ENCODE measurements at places on chromosomes 3 and 15.

GRCh38 chr3:134378384-134378783 lies 4.1 kb upstream of the AMOTL2 start:
- DNase-seq, result no peak

- DNase-seq, result no peak
These were observed 22.6 kb downstream of the HDAC11 start for GRCh38 chr3:13502791-13503060.

- DNase-seq, result no peak
These were observed 5.3 kb downstream of the CEP19 start for GRCh38 chr3:196706731-196707130.

- no peak for DNase-seq
These were observed 10.6 kb downstream of the MELTF start for GRCh38 chr3:197019021-197019420.

DNA sequence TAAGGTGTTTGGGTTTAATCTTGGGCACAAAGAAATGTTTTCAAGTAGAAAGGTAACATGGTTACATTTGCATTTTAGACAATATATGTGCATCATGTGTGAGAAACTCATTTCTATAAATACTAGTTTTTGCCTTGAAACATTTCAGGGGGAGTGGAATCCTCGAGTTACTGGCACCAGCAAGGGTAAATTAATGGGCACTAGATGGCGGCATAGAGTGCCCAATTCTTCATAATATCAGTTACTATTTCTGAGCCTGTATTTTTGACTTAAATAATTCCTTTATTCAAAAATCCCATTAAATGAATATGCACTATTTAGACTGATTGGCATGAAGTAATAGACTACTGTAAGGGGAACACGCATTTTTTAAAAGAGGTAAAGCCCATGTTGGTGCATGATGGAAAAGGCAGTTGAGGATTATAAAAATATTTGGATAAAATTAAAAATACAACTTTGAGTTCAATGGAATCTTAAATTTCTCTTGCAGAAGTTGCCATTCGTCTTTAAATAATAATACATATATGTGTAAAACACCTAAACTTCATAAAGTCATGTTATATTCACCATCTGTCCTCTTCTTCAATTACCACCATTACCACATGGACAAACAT lies 106.3 kb downstream of the ZBTB20 start:
- DNase-seq, result peak; percentile 33

DNA sequence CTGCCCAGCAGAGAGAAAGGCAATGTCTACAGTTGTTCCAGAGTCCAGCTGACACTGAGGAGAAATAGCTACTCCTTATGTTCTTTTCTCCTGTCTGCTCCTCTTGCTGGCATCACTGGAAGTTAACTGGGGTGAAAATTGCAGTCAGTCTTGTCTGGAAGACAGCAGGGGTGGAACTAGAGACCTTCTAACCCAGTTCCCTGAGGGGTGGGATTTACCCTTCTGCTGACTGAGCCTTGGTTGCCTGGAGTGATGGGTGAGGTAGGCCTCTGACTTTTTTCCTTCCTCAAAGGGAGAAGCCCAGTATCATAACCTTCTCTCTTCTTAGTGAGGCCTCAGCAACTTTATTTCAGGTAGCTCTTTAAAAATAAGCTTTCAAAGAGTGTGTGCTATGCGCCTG lies 16.2 kb downstream of the ZNF609 start:
- DNase-seq, result no peak

DNA sequence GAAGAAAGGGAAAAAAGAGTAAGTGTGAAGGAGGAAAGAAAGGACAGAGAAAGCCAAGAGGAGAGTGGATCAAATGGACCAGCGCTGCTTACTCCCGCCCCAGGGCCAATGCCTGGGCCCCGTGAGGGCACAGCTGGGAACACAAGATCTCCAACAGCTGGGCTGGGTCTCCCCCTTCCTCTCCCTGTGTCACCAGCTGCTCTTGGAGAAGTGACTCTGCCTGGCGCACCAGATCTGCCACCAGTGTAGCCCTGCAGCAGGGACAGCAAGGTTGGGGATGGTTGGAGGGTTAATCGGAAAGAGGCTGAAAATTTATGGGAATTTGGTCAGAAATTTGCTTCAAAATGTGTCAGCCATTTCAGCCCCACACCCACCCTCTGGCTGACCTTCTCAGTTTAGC lies 8.4 kb downstream of the CDAN1 start:
- DNase-seq, result no peak

- DNase-seq, result peak; percentile 63
These were observed 1277.6 kb downstream of the ZPLD1 start for GRCh38 chr3:103712320-103713008.

DNA sequence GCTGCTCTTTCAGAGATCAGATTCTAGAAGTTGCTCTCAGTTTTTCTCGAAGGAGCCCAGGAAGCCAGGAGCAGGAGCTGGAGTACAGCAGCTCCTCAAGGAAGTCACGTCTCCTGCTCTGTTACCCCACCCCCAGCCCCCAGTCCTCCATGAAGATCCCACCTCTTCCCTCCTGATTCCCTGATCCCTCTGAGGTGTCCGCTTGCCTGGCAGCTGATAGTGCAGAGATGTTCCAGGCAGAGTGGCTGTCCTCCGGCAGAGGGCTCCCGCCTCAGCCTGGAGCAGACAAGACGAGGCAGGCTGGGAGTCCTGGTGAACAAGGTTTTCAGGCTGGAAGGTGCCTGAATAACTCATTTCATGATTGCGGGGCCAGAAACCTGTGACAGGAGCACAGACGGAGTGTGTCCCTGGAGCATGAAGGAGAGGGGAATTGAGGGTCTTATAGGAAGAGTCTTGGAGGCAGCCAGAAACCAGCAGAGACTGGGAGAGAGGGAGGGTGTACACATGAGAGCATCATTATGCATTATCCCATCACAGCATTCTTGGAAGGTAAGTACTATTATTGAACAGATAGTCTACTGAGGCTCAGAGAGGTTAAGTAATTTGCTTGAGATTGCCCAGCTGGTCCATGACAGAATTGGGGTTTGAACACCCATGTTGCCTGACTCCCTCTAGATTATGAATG lies 1.2 kb downstream of the HRH1 start:
- peak; percentile 53 for DNase-seq

GRCh38 chr3:71484452-71484851 lies 99.1 kb downstream of the FOXP1 start:
- no peak for DNase-seq

- peak; percentile 17 for DNase-seq
These were observed 6.7 kb upstream of the FETUB start for GRCh38 chr3:186633481-186633880.

GRCh38 chr3:89702404-89702803 lies 595.0 kb downstream of the EPHA3 start:
- no peak for DNase-seq

- no peak for DNase-seq
These were observed 173.3 kb upstream of the MBNL1 start for GRCh38 chr3:152095472-152095871.

GRCh38 chr3:156251424-156251823 lies 131.0 kb downstream of the KCNAB1 start:
- no peak for DNase-seq

GRCh38 chr3:126287536-126288241 lies 69.5 kb downstream of the KLF15 start:
- DNase-seq, result peak; percentile 52

GRCh38 chr3:171936191-171936841 lies 93.2 kb downstream of the TMEM212 start:
- peak; percentile 54 for DNase-seq

GRCh38 chr3:188759336-188760005 lies 412.3 kb upstream of the TPRG1 start:
- no peak for DNase-seq

DNA sequence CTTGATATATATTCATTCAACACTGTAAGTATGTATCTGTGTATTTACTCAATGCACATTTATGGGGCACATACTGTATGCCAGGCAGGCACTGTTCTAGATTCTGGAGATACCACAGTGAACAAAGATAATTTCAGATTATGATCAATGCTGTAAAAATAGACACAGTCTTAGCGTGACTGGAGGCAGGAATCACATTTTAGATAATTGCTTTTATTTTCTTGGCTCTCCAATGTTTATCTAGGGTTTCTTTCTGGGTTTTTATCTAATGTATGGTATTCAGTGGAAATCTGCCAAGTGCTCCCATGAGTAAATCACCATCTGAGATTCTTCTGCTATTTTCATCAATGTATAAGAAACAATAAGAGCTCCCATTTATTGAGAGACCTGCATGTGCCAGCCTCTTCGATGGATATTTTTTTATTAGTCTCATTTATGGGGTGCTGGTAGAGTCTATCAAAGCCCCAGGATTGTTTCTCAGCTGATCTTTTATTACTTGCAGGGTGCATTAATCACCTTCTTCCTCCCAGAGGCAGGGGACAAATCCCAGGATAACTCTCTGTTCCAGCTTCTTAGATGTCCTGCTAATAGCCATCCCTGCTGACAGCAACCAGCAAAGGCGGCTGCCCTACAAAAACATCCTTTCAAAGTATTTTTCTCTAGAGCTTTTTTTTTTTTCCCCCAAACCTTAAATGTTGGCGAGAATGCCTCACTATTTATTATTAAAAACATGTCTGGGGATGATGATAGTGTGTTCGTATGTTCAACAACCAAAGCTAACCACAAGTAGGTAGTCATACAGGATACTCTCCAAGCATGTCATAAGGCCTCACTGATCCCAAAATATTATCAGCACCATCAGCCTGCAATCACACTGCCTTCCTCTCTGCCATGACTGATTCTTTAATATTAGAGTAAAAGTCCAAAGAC lies 331.0 kb upstream of the RASGRP1 start:
- peak; percentile 43 for DNase-seq

DNA sequence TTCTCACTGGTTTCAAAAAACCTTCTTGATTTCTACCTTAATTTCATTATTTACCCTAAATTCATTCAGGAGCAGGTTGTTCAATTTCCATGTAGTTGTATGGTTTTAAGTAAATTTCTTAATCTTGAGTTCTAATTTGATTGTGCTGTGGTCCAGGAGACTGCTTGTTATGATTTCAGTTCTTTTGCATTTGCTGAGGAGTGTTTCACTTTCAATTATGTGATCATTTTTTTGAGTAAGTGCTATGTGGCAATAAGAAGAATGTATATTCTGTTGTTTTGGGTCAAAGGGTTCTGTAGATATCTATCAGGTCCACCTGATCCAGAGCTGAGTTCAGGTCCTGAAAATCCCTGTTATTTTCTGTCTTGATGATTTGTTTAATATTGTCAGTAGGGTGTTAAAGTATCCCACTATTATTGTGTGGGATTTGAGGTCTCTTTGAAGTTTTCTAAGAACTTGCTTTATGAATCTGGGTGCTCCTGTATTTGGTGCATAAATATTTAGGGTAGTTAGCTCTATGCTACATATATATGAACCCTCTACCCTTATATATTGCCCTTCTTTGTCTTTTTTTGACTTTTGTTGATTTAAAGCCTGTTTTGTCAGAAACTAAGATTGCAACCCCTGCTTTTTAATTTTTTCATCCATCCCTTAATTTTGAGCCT lies 158.4 kb upstream of the TPRG1 start:
- no peak for DNase-seq

DNA sequence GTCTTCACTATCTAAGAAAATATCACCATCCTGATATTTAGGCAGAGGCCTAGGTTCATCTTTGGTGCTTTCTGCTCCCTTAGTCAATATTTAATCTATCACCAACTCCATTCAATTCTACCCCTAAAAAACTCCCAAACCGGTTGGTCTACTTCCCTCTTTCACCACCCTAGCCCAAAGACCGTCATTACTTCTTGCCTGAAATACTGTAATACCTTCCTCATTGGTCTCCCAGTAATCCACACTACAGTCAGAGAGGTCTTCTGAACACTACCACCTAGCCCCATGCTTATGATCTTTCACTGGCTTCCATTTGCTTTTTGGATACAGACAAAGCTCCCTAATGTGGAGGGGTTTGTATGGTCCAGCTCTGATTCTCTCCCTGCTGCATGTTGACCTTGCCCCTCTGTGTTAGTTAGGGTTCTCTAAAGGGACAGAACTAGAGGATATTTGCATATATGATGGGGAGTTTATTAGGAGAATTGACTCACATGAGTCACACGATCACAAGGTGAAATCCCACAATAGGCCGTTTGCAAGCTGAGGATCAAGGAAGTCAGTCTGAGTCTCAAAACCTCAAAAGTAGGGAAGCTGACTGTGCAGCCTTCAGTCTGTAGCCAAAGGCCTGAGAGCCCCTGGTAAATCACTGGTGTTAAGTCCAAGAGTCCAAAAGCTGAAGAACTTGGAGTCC lies 36.4 kb upstream of the ATP2C1 start:
- DNase-seq, result peak; percentile 53

- no peak for DNase-seq
These were observed 79.4 kb downstream of the ZPLD1 start for GRCh38 chr3:102514241-102514640.

DNA sequence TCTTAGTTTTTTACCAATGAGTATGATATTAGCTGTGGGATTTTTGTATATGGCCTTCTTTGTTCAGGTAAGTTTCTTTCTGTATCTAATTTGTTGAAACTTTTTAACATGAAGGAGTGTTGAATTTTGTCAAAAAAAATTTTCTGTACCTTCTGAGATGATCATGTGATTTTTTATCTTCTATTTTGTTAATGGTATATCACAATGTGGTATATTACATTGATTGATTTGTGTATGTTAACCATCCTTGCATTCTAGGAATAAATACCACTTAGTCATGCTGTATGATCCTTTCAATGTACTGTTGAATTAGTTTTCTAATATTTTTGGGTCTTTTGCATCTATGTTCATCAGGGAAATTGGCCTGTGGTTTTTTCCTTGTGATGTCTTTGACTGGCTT lies 92.5 kb upstream of the MNS1 start:
- DNase-seq, result no peak

DNA sequence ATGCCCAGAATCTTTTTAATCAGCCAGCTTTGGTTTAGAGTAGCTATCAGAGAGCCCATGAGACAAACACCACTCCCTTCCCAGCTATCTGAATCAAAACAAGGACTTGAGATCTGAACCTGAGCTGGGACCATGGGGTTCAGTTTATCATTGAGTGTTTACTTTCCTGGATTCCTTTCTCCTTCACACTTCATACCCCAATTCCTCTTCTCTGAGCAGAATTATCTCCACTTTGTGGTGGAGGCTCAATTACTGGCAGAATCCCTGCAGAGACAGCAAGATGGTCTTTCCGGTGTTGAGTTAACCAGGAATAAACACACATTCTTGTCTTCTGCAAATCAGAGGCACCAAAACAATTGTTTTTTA lies 102.4 kb downstream of the RPL22L1 start:
- no peak for DNase-seq

GRCh38 chr3:7504886-7505775 lies 644.2 kb downstream of the GRM7 start:
- DNase-seq, result no peak

GRCh38 chr3:78641703-78642102 lies 1126.1 kb downstream of the ROBO1 start:
- DNase-seq, result peak; percentile 80

- DNase-seq, result no peak
These were observed 19.2 kb downstream of the DZIP3 start for GRCh38 chr3:108608750-108609149.

DNA sequence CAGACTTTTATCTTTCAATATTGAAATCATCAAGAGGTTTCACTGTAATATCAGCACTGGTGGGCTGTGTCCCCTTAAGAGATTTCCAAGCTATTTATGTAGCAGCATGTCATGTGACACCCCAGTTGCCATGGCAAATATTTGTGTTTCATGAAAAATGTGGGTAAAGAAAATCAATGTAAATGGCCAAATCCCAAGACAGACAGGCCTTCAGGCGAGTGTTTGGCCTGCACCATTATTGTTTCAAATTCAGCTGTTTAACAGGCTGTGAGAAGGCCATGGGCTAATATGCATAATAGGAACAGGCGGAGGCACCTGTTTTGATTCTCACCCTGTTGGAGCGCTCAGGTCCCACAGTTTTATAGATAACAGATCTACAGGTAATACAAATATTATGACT lies 104.2 kb downstream of the IQCH start:
- DNase-seq, result no peak

- no peak for DNase-seq
These were observed 11.8 kb downstream of the SAMD7 start for GRCh38 chr3:169923189-169923588.

All from foreskin keratinocyte (primary cell).